ENCODE measurements at places on chromosomes 5 and 9.

- no peak for DNase-seq
These were observed 13.9 kb upstream of the PRLR start for GRCh38 chr5:35244171-35244570.

DNA sequence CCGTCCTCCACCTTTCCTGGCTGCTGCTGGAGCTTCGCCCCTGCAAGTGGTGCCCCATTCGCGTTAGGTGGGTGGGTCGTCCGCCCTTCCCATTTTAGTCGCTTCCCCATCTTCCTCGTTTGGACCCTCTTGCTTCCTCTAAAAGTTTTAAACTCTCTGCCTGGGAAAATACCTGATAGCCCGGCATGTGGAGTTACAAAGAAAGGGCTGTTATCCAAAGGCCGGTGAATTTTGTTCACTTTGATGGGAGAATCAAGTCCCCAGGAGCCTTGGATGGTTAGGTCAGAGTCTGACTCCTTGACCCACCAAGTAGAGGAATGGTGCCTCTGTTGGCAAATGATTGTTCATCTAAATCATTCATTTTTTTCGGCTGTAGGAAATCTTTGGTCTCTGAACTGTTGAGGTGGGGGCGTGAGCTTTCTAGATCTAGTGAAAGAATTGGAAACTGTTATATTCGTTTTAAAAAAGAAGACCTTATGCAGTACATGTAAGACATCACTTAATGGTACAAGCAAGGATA is 29.5 kb upstream of the APC start:
- no peak for DNase-seq

DNA sequence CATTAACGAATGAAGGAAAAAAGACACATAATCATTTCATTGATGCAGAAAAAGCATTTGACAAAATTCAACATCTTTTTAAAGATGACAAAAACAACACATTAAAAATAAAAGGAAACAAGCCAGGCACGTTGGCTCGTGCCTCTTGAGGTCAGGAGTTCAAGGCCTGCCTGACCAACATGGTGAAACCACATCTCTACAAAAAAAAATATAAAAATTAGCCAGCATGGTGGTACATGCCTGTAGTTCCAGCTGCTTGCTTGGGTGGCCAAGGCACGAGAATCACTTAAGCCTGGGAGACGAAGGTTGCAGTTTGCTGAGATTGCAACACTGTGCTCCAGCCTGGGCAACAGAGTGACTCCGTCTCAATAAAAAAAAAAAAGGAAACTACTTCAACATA is 77.0 kb downstream of the ERCC6L2 start:
- DNase-seq, result no peak

- no peak for DNase-seq
These were observed 5.9 kb downstream of the COL5A1 start for GRCh38 chr9:134647359-134648080.

- DNase-seq, result no peak
These were observed 96.1 kb upstream of the SAP30L start for GRCh38 chr5:154349626-154350264.

DNA sequence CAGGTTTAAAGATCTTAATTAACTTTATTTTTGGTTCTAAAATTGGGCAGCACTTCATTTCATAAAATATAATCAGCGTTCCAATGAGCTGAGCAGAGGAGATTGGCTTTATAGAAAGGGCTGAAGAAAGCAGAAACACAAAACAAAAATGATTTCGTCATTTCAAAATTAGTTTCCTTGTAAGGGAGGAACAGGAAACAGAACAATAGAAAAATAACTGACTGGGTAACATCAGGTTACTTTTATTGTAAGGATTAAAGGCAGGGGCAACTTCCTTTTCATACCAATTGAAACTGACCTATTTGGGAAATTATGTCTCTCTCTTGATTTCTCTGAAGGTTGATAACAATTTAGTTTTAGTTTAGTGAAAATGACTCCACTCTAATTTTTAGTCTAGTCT is 157.1 kb downstream of the ATP10B start:
- DNase-seq, result no peak

- DNase-seq, result no peak
These were observed 7.8 kb downstream of the ECSCR start for GRCh38 chr5:139454568-139455290.

DNA sequence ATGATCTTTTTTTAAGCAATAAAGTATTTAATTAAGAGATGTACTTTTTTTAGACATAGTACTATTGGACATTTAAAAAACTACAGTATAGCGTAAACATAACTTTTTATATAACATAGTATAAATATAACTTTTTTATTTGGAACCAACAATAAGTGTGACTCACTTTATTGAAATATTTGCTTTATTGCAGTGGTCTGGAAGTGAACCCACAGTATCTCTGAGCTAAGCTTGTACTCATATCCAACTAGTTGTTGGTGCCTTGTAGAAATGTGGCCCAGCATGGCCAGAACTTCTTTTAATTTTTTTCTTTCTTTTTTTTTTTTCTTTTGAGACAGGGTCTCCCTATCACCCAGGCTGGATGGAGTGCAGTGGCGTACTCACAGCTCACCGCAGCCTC is 61.5 kb upstream of the GALNT10 start:
- DNase-seq, result no peak

DNA sequence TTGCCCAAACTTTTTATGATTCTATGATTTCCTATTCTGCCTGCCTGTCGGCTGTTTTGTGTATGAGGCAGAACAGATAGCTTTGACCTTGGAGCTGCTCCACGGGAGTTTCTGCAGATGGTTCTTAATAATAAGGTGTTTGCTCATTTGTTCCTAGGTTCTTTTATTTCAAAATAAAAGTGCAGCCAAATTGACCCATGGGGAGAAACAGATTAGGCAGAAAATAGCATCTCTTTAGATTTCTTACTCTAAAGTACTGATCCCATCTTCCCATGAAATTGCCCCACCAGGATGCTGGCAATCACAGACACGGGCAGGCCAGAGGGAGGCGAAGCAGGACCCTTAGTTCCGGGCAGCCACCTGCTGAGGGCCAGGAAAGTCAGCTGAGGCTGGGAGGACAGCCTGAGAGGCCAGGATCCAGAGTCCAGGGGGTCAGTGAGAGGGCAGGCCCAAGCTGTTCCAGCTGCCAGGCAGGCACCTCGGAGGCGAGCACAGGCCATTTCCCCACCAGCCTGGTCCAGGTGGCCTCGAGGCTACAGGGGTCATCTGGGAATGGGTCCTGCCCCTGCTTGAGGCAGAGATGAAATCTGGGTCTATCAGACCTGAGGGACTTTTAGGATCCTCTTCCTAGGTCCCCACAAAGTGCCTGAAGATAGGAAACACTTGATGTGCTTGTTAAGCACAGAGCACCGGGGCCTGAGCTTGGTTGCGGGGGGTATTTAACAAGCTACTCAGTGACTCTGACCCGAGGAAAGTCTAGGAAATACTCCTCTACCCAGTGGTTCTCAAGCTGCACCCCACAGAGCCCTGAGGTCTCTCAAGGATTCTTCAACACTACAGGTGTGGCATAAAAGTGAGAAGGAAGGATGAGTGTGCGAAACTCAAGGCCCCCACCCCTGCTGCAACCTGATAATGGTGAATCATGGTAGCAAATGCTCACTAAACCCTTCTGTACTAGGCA is 145.4 kb downstream of the CMYA5 start:
- no peak for DNase-seq

GRCh38 chr9:6887051-6887450 is 129.3 kb downstream of the KDM4C start:
- no peak for DNase-seq

DNA sequence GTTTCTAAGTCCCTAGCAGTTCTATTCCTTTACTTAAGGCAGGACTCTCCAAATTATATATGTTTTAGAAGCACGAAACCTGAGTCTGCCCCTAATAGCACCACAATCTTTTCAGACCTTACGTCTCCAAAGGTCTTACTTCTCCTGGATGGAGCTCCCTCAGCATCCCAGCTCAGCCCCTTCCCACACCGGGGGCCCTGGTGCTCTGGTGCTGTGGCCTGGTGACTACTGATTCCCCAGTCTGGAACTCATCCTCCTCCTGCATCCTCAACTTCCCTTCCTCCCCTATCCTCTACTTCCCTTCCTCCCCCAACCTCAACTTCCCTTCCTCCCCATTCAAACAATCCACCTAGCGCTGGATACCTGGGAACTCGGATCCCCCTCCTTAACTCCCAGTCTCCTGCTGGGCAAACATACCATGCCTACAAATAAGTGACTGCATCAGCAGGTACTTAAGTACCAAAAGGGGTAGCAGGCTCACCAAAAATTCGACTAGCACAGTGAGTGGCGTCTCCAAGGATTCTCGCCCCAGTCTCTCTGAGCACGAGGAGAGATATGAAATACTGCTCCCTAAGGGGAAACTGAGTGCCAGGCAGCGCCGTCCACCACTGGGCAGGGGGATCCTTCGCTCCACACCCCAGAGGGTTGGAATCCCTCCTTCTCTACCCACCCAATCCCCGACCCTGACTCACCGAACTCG is 831 bp downstream of the IGFBPL1 start:
- DNase-seq, result no peak

Data from stimulated activated CD4-positive, alpha-beta T cell treated with anti-CD3 and anti-CD28 coated beads, Interleukin-1b, Interleukin-23, amount 100 ng/mL, for 1 hour (primary cell).